ENCODE measurements at places on chromosomes 1 and 21.

GRCh38 chr1:63108206-63108605 lies 214.2 kb upstream of the FOXD3 start:
- no peak for DNase-seq

GRCh38 chr1:54859700-54860391 lies 27.1 kb downstream of the DHCR24 start:
- no peak for DNase-seq

- DNase-seq, result no peak
Observed at GRCh38 chr21:42833439-42833815, 45.9 kb downstream of the WDR4 start.

- no peak for DNase-seq
Observed at GRCh38 chr1:174761901-174762585, 237.7 kb upstream of the CACYBP start.

- DNase-seq, result no peak
Observed at GRCh38 chr1:21365036-21365435, 74.8 kb upstream of the ECE1 start.

Measured in globus pallidus (tissue), 1 donor.